AG20443 (cell line): ENCODE measurements at places on chromosomes 1 and 21.

DNA sequence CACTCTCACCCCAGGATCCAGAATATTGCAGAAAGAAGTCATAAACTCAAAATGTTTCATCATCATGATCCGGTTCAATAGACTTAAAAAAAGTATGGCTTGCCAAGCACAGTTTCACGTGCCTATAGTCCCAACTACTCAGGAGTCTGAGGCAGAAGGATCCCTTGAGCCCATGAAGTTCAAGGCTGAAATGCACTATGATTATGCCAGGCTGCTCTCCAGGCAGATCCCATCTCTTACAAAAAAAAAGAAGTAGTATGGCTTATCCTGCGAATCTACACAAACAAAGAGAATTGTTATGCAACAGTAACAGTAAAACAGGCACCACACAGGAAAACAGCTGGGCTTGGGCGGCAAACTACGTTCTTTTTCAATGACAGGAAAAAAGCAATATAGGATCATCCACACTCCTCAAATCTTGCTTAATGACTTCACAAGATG, 76.2 kb downstream of the EIF4G3 start:
- peak; percentile 17 for DNase-seq

DNA sequence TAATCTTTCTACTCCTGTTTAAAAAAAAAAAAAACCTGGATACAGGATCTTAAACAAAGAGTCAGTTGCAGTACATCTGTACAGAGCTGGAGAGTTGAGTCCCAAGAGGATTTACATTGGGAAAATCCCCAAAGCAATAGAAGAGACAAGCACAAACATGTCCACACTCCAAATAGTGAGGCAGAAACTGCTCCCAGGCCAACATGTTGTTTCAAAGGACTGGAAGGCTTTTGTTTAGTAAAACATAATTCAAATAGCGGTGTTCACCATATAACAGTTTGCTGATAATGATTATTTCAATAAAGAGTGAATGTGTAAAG, 425.4 kb downstream of the ADGRL2 start:
- no peak for DNase-seq

DNA sequence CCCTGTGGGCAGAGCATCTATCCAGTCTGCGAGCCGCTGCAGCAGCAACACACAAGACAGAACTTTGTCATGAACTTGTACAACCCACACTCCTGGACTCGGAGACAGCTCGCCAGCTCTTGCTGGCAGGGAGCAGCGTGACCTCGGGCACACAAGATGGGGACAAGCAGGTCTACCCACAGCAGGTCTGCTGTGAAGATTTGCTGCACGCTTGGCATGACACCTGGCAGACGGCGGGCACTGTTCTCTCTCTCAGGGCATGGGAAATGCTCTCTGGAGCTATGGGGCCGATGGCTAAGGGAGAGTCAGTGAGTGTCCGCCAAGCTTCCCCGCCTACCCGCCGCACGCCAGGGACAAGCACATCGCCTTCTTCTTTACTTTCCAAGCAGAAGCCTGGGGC, 90.0 kb downstream of the STUM start:
- DNase-seq, result no peak

DNA sequence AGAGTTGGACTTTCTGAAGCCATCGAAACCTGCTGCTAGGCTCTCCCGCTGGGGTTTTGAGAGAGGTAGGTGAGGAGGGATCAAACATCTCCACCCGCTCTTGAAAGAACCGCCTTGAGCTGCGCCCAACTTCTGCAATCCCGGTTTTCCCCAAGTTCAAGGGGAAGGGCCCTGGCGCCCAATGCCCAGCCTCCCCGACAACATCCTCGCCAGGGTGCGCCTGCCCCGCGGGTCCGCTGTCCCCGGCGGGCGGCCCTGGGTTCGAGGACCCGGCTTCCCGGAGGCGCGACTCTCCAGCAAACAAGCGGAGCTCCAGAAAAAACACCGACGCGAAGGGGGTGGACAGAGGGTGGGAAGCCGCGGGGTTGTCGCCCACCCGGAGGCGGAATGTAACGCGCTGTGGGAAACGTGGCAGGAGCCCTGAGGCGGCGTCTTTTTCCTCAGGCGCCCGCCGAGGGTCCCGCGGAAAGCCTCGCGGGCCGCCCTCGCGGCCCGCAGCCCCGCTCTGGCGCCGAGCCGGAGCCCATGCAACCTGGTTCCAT, 607 bp downstream of the BTG3 start:
- peak; percentile 47 for DNase-seq

DNA sequence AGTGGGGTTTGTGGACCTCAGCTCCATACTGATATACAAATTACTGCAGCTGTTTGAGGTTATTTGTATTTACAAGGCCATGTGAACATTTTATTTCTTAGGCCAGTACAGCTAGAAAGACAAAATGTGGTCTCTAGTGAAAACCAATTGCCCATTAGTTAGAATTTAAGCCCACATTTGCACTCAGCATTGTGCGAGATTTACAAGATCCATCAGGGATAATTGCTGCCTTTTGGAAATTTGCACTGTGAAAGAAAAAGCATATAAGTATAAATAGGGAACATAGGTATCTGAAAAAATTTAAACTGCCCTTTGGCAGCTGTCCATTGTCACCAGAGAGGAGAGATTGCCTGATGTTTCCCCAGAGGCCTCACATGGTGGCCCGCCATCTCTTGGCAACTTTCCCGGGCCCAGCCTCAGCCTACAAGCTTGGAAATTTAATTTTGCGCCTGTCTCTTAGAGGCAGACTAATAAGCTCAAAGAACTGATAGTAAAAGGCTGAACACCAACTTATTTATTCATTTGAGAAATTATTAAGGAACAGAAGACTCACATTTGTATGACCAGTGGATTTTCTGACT, 120.7 kb downstream of the MAP3K21 start:
- no peak for DNase-seq
